GOT3 (cell line): ENCODE measurements at places on chromosomes 4 and X.

DNA sequence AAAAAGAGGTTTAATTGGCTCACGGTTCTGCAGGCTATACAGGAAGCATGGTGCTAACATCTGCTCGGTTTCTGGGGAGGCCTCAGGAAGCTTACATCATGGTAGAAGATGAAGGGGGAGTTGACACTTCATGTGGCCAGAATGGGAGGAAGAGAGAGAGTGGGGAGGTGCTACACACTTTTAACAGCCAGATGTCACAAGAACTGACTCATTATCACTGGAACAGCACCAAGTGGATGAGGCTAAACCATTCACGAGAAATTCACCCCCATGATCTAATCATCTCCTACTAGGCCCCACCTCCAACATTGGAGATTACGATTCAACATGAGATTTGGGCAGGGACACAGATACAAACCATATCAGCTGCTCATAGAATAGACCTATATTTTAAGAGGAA, 255.8 kb downstream of the OPHN1 start:
- DNase-seq = no peak

DNA sequence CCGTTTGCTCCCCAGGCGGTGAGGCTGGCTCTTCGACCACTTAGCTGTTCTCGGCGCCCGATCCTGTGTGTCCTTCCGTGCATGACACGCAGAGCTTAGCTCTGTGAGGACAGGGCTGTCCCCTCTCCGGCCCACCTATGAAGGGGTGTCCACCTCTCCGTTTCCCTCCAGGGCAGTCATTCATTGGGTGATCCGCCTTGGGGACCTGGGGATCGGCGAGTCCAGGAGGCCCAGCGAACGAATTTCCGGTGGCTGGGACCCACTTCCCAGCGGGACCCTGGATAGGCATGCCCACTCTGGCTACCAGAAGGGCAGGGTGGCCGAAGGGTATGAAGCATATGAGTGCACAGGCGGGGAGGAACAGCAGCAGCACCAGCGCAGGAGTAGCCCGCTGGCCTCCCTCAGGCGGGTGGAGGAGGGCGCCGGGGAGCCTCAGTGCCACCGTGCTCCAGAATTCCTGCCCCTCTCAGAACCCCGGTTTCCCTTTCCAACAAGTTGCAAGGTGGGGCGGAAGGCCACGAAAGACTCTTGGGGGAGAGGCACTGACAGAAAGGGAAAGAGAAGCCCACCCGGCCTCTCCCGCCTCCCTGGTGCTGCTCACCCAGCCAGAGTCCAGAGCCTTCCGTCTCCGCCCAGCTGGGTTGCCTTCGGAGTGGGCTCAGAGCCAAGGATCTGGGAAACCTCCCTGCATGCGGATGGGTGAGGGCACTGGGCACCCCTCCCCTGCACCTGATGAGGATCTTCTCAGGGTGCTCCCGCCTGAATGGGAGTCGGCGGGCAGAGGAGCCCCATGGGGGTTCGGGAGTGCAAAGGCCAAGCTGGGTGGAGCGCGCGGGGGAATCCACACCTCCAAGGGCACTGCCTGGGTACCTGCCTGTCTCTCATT, 8.6 kb downstream of the HMX1 start:
- no peak for DNase-seq

- DNase-seq = no peak
These were observed 14.8 kb downstream of the IL13RA1 start for GRCh38 chrX:118742176-118742575.

- DNase-seq = no peak
These were observed 43.7 kb downstream of the SULT1E1 start for GRCh38 chr4:69816236-69816635.

GRCh38 chr4:140809676-140810075, 53.5 kb upstream of the TBC1D9 start:
- DNase-seq = no peak

DNA sequence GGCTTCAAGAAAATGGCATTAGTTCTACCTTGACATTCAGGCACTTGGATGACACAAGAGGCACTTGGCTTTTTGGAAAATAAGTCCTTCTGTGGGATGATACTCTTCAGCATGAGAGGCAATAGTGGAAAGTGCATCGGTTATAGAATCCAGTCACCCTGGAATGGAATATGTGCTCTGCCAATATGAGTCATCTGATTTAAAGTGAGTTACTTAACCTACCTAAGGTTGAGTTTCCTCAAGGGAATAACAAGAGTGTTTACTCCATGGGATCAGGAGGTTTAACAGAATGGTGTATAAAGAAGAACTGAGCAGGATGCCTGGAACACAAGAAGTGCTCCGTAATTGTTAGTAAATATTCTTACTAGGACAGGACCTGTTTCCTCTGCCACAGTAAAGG, 10.7 kb downstream of the SLC39A8 start:
- no peak for DNase-seq

DNA sequence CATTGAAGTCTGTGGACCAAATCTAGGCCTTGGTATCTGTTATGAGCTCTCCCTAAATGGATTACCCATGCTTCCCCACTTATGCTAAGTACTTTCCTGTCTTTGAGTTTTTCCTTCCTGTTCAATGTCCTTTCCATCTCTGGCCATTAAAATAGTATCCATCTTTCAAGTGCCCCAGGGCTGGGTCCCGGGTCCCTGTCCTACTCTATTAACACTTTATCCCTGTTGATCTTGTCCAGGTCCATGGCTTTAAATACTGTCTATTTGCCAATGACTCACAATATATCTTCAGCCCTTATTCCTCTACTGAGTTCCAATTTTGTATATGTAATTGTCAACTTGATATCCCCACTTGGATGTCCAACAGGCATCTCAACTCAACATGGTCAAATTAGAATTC, 17.7 kb upstream of the RPS6KA3 start:
- DNase-seq = no peak

DNA sequence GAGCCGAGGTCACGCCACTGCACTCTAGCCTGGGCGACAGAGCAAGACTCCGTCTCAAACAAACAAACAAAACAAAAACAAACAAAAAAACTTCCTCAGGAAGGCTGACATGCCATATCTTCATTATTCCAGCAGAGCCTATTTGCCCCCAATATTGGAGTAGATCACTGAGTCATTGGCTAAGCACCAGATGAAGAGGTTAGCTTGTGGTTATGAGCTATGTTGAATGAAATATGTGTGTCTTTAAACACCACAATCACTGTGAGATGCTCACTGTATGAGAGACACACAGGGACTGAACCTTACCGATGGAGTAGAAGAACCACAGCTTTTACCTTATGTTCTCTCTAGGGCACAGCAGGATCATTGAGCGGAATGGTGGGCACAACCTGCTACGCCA, 122.1 kb upstream of the EOLA2 start:
- DNase-seq = no peak

GRCh38 chr4:20570981-20571715, 129.1 kb upstream of the PACRGL start:
- no peak for DNase-seq

DNA sequence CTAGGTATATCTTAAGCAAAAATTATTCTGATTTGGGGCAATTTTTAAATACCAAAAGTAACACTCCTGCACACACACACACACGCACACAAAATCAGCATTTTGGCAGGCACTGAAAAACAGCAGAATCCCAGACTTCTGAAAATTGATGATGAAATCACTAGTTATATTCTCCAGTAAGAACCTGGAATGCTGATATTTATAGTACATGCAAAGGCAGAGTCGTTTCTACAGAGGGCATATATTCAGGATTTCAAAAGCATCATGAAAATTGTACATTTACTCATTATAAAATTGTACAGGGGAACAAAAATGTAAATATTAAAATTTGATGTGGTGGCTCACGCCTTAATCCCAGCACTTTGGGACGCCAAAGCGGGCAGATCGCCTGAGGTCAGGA, 352.5 kb upstream of the PITX2 start:
- DNase-seq = no peak

DNA sequence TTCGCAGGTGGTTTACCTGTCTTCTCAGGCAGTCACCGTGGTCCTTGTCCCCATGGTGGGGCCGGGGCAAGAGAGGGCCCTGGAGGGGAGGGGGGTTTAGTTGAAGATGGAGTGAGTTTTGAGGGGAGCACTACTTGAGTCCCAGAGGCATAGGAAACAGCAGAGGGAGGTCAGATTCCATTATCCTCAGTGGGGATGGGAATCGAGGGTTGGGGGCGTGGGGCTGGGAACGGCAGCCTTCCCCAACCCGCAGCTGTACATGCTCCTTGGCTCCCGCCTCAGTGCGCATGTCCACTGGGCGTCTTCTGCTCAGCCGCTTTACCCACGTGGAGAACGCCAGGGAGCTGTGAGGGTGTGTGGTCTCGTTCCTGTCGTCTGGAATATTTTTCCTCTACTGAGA, at the start of gene GAGE10:
Gene GAGE10, plus strand, starts transcription at position 301 of the 400 bp plus-strand sequence. CDS start 1,214 bp downstream, outside the sequence.
- no peak for DNase-seq

- DNase-seq = no peak
These were observed 186.6 kb upstream of the MAOA start for GRCh38 chrX:43469391-43470054.

GRCh38 chr4:47017081-47017480, 14.3 kb upstream of the GABRB1 start:
- no peak for DNase-seq

DNA sequence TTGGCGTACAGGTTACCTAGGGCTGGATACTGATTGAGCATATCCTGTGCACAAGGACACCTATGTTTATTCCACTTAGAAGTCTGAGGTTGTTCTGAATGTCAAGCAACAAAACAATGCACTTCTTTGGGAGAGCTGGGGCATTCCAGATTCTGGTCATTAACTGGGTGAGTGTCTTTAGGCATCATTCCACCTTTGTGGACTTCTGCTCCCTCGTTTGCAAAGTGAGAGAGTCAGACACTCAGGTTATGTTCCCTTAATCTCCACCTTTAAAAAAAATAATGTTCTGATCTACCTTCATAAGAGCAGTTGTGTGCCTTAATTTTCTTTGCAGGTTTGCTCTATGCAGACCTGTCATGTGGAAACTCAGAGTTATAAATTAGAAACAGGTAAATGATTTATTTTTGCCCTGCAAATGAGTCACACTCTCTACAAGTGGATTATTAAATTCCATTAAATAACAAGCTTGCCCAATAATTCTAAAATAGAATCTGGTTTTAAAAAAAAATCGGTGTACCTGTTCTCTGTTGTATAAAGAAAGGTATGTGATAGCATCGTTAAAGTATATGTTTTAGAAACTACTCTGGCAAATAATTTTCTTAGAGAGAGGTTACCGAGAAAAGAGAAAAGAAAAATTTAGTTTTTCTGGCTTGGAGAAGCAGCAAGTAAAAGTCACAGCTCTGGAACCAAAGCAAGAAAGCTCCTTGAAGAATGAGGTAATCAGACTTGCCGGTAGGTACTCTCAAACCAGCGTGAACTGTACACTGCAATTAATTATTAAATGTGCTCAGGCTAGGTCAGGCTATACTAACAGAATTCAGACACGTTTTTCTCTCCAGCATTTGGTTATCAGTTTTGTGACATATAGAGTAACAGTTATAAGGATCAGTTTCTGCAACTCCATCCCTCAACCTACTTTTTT, 93.2 kb downstream of the SORBS2 start:
- DNase-seq = no peak

DNA sequence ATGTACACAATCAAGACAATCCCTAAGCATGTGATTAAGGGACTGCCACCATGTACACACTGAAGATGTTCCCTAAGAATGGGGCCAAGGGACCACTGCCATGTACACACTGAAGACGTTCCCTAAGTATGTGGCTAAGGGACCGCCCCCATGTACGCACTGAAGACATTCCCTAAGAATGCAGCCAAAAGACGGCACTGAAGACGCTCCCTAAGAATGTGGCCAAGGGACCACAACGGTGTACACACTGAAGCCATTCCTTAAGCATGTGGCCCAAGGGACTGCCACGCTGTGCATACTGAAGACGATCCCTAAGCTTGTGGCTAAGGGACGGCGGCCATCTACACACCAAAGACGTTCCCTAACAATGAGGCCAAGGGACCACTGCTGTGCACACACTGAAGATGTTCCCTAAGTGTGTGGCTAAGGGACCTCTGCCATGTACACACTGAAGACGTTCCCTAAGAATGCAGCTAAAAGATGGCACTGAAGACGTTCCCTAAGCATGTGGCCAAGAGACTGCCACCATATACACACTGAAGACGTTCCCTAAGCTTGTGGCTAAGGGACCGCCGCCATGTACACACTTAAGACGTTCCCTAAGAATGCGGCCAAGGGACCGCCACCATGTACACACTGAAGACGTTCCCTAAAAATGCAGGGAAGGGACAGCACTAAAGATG, 26.4 kb downstream of the DHRSX start:
- DNase-seq = no peak

GRCh38 chr4:109914322-109914721, 1.6 kb downstream of the EGF start:
- DNase-seq = no peak

GRCh38 chr4:186770481-186771175, 47.0 kb upstream of the FAT1 start:
- DNase-seq = no peak

GRCh38 chrX:26295425-26295824, 79.5 kb downstream of the MAGEB5 start:
- DNase-seq = no peak

- no peak for DNase-seq
These were observed 36.5 kb downstream of the WDR1 start for GRCh38 chr4:10079912-10080588.

GRCh38 chrX:16851421-16851820, 18.7 kb downstream of the RBBP7 start:
- DNase-seq = no peak

GRCh38 chr4:103150677-103151076, 47.5 kb downstream of the CENPE start:
- no peak for DNase-seq

GRCh38 chr4:131052646-131053045, 1956.7 kb downstream of the C4orf33 start:
- DNase-seq = no peak

DNA sequence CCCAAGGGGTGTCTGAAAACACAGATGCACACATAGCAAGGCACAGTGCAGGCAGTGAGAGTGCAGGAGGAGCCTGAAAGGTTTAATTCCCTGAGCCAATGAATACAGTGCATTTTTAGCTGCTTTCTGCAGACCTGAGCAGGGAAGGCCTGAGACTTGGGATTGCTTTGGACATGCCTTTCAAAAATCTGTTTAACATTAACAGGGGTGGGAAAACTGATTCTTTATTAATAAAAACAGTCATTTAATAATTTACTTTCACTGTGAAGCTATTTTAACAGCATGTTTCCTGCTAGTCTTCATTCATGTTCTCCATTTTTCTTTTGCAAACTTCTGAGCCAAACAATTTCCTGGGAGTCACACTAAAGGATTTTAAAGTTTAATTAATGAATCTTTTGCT, 488.1 kb downstream of the SMARCA1 start:
- DNase-seq = no peak

GRCh38 chrX:50779694-50780093, 34.3 kb downstream of the SHROOM4 start:
- no peak for DNase-seq

GRCh38 chr4:124265701-124266100, 446.8 kb downstream of the ANKRD50 start:
- DNase-seq = no peak
